ENCODE measurements at places on chromosomes 7 and 10.

DNA sequence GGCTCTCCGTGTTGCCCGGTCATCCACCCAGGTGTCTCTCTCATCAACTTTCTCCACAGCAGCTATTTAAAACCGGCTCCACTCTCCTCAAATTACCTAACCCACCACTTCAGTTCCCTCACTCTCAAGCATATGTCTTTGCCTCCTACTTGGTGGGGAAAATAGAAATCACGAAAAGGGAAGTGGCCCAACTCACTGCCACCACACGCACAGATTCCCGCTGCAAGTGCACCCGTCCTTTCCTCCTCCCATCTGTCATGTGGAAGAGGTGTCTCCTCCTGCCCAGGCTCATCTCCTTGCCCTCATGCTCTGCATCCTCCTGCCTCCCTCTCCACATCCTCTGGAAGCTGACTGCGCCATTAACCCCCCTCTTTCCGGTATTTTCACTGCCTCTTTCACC is 80.8 kb upstream of the MKX start:
- DNase-seq = no peak

DNA sequence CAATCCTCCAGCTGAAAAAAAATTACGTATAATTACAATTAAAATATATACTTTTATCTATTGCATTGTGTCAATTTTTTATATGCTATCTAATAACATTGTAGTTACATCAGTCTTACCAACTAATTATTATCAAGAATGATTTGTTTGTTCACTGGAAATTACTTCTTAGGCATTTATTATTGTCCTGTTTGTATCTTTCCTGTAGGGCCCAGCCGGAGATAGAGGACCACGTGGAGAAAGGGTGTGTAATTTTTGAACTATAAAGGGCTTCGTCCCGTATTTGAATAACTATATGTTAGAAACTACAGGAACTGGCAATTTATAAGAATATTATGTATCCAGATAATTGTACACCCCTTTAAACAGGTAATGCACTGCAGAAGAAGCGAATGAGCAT is 4.1 kb downstream of the COL1A2 start:
- no peak for DNase-seq

GRCh38 chr7:3146571-3147226 is 103.0 kb upstream of the CARD11 start:
- DNase-seq = no peak

DNA sequence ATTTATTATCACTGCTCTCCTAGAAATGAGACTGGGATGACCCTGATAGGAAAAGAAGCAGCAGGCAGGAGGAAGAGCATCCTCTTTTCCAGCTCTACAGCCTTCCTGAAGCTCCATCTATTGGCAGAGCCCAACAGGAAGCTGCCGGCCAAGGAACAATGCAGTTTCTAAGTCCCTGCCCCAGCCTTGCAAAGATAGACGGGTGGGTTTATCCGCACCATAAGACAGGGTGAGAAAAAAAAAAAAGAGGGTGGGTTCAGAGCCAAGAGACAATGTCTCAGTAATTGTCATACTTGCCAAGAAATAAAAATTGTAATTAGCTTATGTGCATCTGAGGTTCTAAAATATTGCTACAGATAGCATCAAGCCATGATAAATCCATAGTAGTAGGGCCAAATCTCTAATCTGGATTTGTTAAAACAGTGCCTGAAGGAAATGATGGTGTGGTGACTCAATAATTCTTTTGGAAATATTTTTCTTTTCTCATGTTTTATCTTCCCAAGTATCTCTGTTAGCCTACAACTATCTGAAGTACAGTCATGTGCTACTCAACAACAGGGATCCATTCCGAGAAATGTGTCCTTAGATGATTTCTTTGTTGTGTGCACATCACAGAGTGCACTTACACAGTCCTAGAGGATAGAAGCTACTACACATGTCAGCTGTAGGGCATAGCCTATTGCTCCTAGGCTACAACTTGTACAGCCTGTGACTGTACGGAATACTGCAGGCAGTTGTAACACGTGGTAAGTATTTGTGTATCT is 242.9 kb upstream of the CXCL12 start:
- DNase-seq = no peak

DNA sequence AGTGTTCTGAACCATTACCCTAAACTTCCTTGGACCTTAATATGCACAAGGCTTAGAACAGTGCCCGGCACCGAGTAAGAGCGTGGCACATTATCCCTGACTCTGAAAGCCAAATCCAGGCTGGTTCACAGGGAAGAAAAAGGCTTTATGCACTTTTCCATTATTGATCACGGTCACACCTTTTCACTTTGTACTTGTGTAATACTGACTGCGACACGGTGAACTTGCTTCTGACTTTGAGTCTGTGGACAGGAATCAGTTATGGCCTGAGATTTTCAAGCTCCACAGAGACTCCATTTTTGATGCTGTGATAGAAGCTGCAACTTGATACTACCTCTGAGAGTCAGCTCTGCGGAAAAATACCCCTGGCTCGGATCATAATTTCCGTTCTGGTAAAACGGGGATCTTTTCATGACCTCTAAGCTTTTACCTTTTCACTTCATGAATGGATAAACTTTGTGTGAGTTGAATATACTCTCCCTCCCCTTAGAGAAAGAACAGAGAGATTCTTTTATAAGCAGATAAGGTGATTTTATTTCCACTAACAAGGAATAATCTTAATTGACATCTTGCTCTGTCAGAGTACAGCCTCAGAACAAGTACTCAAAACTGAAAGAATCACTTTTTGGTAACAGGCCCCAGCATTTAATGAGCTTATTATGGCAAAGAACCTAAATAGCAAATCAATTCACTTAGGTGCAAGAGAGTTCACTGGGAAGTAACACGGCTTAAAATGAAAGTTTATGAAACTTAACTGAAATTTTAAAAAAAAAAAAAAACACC is 88.8 kb downstream of the ELMO1 start:
- DNase-seq = no peak

DNA sequence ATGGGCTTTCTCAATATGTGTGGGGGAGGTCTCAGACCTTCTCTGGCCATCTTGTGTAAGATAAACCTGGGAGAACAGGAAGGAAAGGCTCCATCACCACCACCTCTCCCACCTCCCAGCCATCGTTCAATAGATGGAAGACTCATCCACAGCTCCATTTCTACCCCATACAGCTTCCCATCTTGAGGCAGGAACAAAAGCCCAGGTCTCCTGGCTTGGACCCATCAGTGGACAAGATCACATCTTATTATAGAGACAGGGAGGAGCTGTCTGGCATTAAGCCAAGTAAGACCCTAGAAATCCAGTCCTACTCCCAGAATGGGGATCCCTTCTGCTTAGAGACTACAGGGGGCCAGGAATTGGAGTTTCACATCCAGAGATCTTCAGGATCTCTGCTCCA is 150.3 kb downstream of the GFRA1 start:
- no peak for DNase-seq

DNA sequence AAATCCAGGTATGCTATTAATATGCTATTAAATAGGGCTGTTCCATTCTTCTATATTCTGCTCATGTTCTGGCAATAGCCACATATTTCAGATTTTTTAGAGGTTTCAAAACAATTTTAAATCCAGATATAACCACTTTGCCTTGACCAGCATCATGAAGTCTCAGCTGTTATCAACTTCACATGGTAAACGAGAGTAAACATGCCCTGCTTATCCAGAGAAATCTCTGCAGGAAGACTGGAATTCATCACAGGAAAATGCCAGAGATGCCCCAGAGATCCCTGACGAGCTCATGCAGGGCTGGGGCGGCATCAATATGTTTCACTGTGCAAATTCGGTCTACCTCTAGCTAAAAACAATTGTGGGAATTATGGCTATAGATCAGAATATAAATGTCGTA is 126.5 kb downstream of the FANK1 start:
- DNase-seq = no peak

GRCh38 chr10:118076705-118077104 is 30.0 kb upstream of the RAB11FIP2 start:
- no peak for DNase-seq

DNA sequence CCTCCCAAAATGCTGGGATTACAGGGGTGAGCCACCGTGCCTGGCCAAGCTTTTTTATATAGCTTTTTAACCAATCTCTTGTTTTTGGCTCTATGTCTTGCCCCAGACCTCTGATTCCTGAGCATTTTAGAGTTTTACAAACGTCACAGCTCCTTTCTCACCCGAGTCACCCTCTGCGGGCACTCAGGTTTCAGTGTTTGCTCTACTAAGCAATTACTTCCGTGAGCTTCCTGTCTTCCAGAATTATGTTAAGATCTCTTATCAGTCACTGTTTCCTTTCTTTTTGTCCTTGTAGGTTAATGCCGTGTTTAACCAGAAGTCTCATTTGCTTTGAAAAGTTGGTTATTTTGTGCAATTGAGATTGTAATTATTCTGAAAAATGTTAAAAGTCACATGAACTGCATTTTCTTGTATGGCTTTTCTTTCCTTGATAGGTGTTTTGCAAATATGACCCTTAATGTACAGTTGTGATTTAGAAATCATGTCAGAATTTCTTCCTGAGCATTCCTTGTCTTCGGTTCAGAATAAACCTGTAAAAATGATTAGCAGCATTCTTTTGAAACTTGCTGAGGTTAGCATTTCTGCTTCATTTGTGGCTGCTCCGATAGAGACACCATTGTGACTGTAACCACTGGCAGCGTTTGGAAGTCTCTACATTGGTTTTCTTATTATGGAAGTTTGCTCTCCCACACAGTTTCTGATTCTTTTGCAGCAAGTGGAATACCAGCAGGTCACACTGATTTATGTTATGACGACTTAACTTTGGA is 4.5 kb upstream of the HKDC1 start:
- DNase-seq = no peak

- no peak for DNase-seq
Measured at GRCh38 chr7:156237614-156238013, 403.0 kb upstream of the RNF32 start.

GRCh38 chr10:104732222-104732621 is 91.1 kb downstream of the SORCS3 start:
- no peak for DNase-seq

DNA sequence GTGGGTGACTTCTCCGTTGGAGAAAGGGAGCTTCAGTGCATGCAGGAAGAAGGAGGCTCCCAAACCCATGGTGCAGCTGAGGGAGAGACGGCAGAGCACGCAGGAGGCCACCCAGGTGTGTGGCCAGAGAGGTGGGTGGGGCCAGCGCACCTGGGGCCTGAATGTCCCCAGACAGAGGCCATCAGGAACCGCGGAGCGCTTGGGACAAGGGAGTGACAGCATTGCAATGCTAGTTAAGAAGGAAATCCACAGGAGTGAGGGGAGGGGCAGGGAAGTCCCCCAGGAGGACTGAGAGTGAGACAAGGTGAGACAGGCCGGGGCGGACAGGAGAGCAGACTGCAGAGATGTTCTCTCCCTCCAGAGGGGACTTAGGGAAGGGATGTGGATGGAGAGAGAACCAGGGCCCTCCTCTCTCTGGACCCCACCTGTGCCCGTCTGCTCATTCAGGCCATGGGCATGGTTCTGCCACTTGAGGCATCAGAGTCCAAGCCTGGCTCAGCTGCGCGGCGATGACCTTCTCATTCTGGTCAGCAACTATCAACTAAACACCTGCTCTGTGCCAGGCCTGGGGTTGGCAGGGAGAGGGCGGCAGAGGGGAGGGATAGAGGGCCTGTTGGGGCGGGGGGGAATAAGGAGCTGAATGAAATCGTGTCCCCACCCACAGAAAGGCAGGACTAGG is 69.4 kb upstream of the COL13A1 start:
- no peak for DNase-seq

- no peak for DNase-seq
Measured at GRCh38 chr10:68362590-68362989, 29.9 kb upstream of the PBLD start.

GRCh38 chr7:129665013-129665401 is 53.5 kb downstream of the NRF1 start:
- DNase-seq = no peak

- no peak for DNase-seq
Measured at GRCh38 chr7:44824894-44825526, 22.9 kb downstream of the H2AZ2 start.

DNA sequence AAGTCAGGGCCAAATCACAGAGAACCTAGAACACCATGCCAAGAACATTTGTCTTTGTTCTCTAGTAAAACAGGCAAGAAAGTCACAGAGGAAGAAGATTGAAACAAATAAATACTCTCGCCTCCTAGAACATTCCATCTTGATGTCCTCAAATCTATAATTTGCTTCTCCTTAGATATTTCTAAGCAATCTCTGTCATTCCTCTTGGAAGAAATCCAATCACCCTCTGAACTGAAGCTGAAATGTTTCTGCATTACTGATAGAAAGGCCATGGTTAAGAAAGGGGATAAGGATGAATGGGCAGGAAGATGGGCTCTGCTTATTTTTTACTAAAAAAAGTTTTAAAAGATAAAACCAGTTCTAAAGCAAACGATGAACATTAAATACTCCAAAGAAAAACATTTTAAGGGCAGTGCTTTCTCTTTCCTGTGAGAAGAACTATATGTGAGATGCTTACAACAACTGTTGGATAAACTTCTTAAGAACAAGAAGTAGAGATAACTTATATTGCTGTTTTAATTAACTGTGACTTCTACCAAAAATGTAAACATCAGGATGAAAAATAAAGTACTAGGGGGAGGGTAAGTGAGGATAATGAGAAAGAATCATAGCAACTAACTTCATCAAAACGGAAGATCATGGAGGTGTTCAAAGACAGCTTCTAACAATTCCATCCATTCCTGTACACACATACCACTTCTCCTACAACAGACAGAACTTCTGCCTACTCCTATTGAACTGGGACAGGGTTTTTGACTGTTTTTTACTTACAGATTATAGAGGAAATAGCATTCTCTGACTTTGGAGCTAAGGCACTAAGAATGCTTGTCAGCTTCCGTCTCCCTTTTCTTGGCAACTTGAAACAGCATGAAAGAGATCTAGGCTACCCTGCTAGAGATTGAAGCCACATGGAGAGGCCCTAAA is 153.0 kb upstream of the LRRTM3 start:
- DNase-seq = no peak

DNA sequence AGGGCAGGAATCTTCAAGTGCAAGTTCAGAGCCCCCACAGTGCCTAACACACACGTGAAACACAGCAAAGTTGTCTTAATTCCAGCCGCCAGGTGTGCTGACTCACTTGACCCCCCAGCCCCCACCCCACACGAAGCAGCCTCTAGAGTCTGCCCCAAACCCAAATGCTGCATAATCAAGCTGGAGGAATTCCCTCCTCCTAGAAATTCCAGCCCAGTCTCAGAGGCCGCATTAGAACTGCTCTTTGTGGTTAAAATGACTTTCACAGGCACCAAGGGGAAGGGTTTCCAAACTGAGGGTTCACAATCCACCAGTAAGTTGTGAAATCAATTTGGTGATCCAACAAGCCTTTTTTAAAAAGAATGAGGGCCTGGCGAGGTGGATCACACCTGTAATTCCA is 67.0 kb upstream of the PLXNA4 start:
- no peak for DNase-seq

- no peak for DNase-seq
Measured at GRCh38 chr7:139709485-139709884, 68.3 kb downstream of the HIPK2 start.

GRCh38 chr7:6317797-6318438 is 45.5 kb upstream of the CYTH3 start:
- no peak for DNase-seq

- DNase-seq = no peak
Measured at GRCh38 chr7:40827222-40828085, 692.6 kb downstream of the SUGCT start.

GRCh38 chr10:7797582-7797981 is 9.6 kb downstream of the ATP5F1C start:
- no peak for DNase-seq

Measured in stimulated activated CD4-positive, alpha-beta T cell treated with anti-CD3 and anti-CD28 coated beads, TNF-alpha, amount 100 ng/mL, for 4 hours (primary cell).